ENCODE measurements at places on chromosomes 5 and 9.

DNA sequence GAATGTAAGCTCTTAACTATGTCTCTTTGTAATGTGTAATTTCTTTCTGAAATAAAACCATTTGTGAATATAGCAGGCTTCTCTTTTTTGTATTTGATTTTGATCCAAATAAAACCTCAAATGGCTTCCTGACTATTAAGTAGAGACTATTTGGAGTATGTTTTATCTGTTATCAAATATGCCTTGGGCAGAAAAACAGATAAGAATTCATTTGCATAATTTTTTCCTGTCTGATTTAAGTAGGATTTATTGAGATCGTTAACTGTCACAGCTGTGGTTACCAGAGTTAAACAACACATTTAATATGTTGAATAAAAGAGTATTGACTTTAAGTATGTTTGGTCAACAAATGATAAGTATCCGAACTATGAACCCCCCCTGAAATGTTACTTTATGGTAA is 104.9 kb downstream of the MELK start:
- no peak for DNase-seq

- DNase-seq: no peak
Measured at GRCh38 chr5:96943799-96944198, 7.9 kb downstream of the LNPEP start.

- no peak for DNase-seq
Measured at GRCh38 chr5:123220621-123221146, 131.6 kb downstream of the PRDM6 start.

DNA sequence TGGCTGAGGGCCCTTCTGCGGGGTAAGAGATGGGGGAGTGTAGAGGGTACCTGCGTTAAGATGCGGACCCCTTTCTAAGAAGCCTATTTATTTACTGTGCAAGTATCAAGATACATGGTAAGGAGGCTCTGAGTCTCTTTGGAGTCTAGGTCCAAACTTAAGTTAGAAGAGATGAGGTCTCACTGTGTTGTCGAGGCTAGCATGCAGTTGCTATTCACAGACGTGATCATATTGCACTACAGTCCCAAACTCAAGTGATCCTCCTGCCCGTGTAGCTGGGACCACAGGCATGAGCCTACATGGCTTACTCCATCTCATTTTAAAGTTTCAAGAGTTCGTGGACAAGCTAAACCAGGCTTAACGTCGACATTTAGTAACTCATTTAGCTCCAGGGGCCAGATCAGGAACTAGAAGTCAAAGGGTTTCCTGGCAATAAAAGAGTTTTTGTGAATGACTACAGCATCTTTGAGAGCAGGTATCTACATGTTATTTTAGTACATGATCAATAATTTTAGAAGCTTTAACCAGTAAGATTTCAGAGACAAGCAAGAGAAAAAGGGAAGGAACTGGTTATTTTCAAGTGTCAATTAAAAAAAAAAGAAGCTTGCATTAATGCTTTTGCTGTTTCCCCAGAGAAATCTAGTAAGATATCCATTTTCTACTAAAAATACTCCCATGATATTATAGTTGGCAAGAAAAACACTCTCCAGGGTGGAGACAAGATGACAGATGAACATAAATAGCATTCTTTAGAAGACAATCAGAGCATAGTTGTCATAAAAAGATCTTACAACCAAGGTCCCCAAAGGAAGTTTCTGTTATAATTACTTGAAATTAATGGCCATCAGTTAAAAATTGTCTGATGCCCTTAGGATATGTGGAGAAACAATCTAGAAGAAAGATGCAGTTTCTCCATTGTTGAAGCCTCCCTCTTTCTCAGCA is 141.3 kb downstream of the SCAMP1 start:
- DNase-seq: no peak

DNA sequence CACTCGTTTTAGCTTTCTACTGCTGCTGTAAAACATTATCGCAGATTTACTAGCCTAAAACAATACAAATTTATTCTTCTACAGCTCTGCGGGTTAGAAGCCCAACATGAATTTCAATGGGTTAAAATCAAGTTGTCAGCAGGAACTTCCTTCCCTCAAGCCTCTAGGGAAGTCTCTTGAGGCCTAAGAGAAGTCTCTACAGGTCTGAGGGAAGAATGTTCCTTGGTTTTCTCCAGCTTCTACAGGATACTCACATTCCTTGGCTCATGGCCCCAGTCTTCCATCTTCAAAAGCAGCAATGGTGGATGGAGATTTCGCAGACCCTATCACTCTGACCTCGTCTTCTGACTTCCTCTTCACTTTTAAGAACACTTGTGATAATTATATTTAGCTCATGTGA is 21.6 kb upstream of the SSBP2 start:
- DNase-seq: no peak

DNA sequence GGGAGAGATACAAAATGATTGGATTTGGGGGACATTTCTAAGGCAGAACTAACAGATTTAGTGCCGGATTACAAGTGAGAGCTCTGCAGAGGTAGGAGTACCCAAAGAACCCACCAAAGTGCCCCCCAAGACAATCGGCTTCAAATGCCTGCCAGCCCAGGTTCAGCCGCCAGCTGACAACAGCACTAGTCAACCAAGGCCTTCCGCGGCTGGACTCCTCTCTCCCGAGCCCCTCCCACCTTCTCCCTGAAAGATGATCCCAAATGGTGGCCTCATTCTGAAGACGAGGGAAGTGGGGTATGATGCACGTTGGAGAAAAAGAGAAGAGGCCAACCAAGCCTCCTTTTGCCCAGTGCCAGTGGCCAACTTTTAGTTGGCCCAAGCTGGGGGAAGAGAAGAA is 210.4 kb upstream of the SLC30A5 start:
- no peak for DNase-seq

DNA sequence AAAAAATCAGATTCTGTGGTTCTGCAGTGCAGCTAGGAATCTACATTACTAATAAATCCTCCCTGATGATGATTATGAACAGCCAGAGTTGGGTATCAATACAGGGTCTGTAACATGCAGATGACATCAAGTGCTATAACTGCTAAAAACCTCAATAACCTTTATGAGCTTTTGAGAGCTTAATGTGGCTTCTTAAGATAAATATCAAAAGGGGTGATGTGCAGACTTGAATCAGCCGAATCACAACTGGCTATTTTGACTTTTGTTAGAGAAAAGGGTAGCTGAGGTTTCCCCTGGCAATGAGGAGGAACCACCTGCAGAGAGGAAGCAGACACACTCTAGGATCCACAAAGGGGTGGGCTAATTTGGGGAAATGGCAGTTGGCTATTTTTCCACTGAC is 30.2 kb downstream of the CAPSL start:
- DNase-seq: no peak

- DNase-seq: no peak
Measured at GRCh38 chr5:54832045-54832444, 153.3 kb downstream of the ESM1 start.

GRCh38 chr9:6978591-6978990 is 220.8 kb downstream of the KDM4C start:
- no peak for DNase-seq

GRCh38 chr5:91456928-91457680 is 74.0 kb upstream of the ARRDC3 start:
- DNase-seq: no peak

DNA sequence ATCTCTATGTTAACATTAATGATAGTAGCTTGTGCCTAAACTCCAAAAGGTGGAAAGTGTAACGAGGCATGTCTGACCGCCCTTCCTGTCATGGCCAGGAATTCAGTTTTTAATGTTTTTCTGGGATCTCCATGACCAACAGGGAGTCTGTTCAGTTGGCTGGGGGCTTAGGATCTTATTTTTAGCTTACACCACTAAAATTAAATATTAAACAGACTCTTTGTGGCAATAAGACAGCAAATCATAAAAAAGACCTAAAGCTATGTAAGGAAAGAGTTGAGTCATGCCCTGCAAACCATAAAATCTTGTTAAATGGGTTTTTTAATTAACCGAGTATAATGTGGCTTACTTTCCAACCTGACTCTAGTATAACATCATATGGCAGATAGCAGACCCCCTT is 247.8 kb downstream of the DIRAS2 start:
- no peak for DNase-seq

DNA sequence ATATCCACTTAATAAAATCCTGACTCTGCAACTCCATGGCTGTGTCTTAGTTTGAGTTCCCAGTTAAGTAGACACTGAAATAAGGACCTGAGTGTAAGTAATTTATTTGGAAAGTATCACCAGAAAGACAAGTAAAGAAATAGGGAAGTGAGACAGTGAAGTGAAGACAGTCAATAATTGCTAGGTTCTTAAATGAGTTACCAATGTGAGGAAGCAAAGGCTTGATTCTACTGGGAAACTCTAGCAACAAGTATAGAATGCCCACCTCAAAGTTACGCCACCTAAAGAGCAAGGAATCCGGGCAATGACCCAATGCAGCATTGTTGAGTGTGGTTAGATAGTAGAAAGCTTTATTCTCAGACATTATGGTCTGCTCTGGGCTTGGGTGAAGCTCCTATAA is 383.9 kb downstream of the TLR4 start:
- DNase-seq: no peak

DNA sequence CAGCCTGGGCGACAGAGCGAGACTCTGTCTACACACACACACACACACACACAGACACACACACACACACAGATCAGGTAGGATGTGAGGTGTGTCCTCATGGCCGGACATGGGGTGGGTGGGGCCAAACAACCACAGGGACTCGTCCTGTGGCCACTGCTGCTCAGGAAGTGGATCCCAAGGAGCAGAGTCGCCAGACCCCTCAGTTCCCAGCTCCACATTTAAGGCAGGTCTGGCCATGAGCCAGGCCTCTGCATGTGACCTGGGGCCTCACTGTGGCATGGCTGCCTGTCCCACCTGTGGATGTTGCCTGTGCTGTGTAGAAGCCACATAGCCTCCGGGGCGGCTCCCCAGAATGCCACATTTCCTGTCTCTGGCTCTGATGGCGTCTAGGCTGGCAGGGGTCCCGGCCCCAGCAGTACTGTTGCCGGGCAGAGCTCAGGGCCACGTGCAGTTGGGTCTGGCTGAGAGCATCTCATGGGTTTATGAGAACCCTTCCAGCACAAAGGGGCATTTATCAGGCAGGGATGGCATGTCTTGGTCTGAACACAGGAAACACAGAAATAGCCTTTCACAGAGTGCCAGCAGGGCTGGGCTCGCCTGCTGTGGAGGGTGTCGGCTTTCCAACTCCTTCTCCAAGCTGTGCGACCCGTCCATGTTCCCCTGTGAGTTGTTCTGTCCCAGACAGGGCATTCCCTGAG is 9.9 kb upstream of the NINJ1 start:
- no peak for DNase-seq

GRCh38 chr9:270657-271237 is 56.1 kb downstream of the DOCK8 start:
- DNase-seq: no peak

DNA sequence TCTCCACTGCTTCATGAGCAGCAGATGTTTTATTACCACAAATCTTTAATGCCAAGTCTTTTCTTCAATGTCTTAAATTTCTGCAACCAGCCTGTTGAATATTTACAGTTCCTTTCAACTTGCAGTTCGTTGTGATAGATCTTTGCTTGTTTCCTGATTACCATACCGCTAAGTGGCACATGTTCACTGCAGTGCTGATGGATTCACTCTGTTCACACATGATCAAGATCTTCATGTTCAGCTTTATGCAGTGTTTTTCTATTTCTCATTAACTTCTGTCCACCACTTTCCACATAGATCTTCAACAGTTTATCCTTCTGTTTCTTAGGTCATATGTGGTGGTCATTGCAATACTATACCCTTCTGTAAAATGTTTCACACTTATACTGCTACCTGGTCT is 280.6 kb downstream of the EPB41L4A start:
- DNase-seq: no peak

DNA sequence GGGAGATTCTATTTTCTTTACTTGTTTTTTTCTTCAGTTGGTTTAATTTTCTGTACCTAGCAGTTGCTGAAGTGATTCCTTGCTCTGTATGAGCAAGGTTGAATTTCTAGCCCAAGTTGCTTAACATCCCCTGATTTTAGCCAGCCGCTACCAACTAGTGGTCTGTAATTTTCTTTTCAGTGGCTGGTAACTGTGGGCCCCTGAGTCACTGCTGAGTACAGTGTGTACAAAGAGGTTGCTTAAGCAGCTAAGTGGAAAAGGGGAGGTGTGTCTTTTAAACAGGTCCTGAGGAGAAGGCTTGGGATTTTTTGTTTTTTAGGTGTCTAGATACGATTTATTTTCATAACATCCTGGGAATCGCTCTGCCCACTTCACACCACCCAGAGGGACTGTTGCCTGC is 254.7 kb downstream of the NR3C1 start:
- no peak for DNase-seq

GRCh38 chr9:30713243-30713642 is 1671.2 kb upstream of the ACO1 start:
- DNase-seq: no peak

DNA sequence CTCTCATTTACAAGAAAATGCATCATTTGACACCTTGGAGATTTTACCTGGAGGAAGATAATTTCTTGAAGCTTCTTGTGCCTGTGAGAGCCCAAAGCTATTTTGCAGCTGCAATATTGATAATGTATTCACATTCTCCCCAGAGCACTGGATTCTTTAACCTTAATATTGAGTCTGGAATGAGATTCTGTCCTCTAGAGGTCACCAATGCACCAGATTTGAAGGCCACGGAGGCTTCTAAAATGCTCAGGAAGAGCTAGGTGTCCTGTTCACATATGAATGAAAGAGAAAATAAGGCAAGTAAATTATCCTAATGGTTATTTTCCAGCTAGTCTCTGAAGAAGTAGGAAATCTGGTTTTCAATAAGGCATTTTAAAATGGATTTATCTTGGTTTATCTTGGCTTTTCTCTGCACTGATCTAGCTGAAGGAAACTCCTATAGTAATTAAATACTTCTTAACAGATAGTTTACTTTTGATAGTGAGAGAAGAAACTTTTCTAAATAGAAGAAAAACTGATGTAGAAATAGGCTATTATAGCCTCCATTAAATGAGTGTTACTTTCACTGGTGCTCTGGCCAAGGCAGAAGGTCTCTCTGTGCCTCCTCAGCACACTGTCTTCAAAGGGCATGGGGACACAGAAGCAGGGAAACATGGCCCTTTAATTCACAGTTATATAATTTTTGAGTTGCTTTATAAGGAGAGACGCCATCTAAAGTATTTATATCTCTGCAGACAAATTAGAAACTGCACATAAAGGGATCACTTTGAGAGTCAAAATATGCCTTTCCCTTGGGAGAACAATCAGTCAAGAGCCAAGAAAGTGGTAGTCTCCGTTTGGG is 297.0 kb upstream of the ACTBL2 start:
- no peak for DNase-seq

DNA sequence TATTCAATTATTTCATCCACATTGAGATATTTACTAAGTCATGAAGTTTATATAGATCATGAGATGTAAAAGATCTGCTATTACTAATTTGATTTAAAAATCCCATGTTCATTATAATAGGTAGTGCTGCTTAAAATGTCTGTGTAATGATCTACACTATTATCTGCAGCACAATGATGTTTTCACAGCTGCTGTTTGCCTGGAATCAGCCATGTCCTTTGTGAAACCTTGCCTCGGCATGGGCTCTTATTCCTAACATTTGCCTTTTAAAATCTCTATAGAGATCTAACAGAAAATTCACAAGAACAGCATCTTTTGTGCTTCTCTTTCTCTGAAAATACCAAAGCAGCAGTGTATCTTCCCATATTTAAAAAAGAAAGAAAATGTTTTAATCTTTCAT is 444.6 kb downstream of the PTPRD start:
- no peak for DNase-seq

- DNase-seq: no peak
Measured at GRCh38 chr9:96075111-96075510, 199.6 kb downstream of the ERCC6L2 start.

- DNase-seq: no peak
Measured at GRCh38 chr5:65742565-65743231, 20.7 kb downstream of the NLN start.
